ENCODE measurements at places on chromosomes 4 and X.
A peak's percentile ranks its signal among the peaks of the same experiment; 100 is the strongest.

- no peak for DNase-seq
Observed at GRCh38 chr4:38490753-38491446, 173.1 kb upstream of the KLF3 start.

GRCh38 chr4:89753601-89754066, 83.3 kb downstream of the SNCA start:
- no peak for DNase-seq

DNA sequence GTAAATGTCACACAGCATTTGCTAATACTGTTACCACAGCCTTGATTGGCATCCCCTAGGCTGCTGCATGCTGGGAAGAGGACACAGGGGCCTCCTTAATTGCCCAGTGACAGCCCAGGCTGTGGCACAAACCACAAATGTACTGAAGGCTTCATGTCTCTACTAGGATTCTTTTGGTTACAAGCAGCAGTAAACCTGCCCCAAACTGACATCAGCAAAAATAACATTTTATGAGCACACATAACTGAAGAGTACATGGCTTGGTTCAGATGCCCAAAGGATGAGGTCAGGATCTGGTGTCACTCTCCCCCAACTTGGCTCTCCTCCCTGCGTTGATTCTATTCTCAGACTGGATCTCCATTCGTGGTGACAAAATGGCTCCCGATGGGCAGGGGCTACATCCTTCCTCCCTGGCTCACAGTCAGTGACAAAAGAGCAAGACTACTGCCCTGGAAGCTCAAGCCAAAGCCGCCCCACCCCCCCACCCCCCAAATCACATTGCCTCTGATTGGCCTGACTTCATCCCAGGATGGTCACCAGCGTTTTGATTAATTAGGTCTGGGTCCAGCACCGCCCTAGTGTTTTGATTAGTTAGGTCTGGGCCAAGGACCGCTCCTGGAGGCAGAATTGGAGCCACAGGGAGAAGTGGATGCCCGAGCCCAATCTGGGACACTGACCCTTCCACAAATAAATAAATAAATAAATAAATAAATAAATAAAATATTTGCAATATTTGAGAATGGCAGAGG, 180.5 kb upstream of the RBPJ start:
- no peak for DNase-seq

- peak; percentile 59 for DNase-seq
Observed at GRCh38 chrX:19630776-19631707, 115.7 kb upstream of the MAP3K15 start.

DNA sequence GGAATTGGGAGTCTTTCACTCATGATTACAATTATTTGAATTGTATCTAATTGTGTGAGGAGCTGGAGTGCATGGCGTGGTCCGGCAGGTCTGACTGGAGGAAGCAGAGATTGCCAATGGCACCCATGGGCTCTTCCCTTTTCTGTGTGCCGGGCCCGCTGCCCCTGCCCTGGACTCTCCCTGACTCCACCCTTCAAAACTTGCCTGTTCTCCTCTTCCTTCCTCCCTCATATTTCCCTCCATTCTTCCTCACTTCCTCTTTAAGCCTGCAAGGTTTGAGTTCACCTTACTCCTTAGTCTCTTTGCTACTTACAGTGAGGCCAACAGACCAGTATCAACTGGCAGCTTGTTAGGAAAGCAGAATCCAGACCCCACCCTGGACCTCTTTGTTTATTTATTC, 6.5 kb upstream of the STBD1 start:
- DNase-seq = no peak

DNA sequence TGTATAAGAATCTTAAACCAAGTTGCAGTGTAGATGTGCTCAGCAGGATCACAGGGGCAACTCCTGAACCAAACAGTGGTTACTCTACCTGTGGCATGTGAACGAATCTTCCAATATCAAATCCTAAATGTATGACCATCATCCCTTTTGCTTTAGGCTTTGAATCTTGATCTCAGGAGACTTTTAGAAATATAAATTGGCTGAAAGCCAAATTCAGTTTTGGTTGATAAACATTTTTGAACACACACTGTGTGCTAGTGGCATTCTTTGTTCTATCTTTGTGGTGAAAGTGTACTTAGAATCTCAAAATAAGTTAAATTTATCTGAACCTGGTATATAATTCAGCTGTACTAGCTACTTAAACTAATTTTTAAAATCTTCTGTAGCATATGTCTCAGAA, 4.6 kb upstream of the ARHGAP6 start:
- DNase-seq = no peak

GRCh38 chrX:1531096-1531890, 5.7 kb downstream of the P2RY8 start:
- no peak for DNase-seq

- DNase-seq = no peak
Observed at GRCh38 chrX:73847100-73847499, 284.1 kb downstream of the CHIC1 start.

GRCh38 chr4:54586320-54586955, 71.3 kb upstream of the KIT start:
- peak; percentile 63 for DNase-seq

DNA sequence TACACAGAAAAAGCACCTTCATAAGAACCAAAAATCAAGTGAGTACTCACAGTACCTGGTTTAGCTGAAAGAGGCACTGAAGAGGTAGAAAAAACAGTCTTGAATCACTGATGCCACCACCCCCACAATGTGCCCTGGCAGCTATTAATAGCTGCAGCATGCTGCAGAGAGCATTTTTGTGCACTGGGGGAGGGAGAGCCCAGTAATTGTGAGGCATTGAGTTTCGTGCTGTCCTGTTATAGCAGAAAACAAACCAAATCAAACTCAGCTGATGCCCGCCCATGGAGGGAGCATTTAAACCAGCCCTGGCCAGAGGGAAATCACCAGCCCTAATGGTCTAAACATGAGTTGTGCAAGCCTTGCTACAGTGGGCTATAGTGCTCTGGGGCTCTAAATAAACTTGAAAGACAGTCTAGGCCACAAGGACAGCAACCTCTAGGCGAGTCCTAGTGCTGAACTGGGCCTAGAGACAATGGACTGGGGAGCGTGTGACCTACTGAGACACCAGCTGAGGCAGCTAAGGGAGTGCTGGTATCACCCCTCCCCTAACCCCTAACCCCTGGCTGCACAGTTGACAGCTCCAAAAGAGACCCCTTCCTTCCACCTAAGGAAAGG, 106.3 kb upstream of the TMLHE start:
- no peak for DNase-seq

- no peak for DNase-seq
Observed at GRCh38 chr4:64781737-64782326, 372.6 kb upstream of the TECRL start.

DNA sequence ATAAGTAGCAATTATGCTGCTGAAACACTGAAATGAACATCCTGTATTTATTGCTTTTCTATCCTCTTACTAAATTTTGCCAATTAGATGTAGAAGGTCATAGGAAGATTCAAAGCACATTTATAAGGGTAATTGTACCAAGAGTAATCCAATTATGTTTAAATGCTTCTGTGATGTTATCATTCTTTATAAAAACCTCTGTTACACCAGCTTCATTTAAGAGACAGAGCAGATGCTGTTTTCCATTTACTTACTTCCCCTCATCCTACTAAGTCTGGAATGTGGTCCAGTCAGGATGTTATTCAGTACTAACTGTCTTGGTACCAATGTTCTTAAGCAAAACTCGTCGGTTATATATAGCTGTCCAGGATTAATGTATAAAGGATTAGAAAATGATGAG, 539.6 kb downstream of the PDHA2 start:
- DNase-seq = no peak

DNA sequence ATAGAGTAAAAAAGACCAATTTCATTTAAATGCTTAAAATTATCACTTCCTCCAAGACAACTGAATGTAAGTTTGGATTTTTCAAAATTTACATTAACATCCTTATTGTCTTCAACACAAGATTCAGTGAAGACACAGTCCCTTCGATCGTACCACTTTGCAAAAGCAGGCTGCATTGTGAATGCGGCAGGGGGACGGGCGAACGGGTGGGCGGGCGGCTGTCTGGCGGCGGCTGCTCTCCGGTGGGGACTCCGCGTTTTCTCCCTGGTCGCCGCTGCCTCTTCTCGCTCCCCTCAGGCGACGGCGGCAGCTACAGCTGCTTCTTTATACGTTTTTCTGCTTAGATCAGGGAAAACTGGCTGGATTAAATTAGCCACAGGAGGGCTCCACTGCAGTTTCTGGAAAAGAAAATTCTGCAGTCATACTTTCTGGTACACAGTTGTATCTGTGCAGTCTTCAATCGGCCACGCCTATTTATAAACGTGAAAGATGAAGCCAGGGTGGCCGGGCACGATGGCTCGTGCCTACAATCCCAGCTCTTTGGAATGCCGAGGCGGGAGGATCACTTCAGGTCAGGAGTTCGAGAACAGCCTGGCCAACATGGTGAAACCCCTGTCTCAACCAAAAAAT, 33.9 kb upstream of the HPF1 start:
- DNase-seq = peak; percentile 93

DNA sequence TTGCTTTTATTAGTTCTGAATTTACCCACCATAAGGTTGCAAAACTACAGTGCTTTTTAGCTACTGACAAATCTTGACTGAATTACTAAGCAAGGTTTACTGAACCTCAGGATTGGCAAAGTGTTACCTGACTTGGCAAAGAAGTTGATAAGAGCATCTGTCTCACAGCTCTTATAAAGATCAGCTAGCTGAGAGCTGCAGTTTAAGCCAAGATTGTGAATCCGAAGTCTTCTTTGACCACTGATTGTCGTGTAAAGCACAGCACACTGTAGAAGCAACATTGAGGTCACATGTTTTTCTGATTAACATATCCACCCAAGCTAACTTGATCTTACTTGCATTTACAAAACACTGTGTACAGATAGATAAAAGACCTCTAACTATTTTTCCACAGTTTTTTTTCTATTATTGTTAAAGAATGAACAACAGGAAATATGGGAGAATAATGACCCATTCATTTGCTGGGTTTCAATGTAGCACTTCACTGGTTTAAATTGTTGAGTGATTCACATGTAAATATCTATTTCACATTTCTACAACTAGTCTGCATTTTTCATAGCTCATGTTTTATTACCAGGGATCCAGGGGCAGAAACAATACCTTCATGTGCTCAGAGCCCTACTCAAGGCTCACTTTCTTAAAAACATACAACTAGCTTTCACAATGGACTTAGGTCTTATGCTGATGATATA, 54.0 kb downstream of the METTL14 start:
- DNase-seq = no peak

- no peak for DNase-seq
Observed at GRCh38 chrX:110212299-110212698, 105.6 kb downstream of the AMMECR1 start.

GRCh38 chr4:86741846-86742245, 107.3 kb downstream of the SLC10A6 start:
- no peak for DNase-seq

DNA sequence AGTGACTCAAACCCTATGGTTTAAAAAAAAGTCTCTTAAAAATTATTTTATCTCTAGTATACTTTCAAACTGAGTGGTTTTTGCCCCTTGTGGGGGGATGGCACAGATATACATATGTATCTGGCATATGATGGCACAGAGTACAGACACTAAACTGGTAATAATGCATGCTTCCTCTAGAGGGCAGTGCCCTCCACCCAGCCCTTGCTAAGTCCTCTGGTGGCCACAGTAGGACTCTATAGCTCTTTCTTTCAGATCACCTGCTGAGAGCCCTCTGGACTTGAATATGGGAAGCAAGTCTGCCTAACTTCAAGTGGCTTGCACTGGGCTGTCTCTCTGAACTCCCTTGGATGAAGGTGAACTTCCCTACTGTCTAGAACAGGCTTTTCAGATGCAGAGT, 66.3 kb downstream of the TSPAN7 start:
- peak; percentile 61 for DNase-seq

DNA sequence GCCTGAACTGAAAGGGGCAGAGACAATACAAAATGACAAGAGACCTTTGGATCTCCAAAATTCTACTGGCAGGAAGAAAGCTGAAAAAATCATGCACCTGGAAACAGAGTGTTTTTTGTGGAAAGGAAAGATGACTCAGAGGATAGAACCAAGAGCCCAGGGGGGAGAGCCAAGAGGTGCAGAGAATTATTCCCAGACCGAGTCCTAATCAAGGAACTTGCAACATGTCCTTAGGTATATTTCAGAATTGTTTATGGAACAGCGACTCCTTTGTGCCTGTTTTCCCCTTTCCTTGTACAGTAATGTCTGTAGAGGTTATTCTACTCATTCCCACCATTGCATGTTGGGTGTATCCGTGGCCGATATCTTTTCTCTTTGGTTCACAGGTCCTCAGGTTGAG, 71.7 kb downstream of the YIPF6 start:
- no peak for DNase-seq
